ENCODE measurements at places on chromosomes 3 and 15.

GRCh38 chr3:188274249-188274915 lies 120.4 kb downstream of the LPP start:
- DNase-seq, result no peak

GRCh38 chr15:65217526-65218482 lies 6.5 kb upstream of the CILP start:
- DNase-seq, result no peak

DNA sequence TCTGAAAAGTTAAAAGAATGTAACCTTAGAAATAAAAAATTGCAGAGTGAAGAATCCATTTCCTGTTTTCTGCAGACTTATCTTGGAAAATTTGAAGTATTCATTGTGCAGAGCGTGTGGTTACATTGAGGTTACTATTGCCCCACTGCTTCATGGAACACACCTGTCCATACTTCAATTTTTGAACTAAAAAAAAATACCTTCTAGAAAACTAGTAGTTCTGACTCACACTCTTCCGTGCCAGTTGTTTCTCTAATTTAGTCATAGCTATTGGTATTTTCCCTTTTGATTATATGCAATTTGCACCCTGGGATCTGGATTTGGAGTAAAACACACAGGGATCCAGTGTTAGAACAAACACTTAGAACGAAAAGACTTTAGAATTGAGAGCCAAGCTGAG lies 111.8 kb upstream of the LYSMD4 start:
- no peak for DNase-seq

- DNase-seq, result no peak
These were observed 22.0 kb downstream of the C15orf39 start for GRCh38 chr15:75223688-75224087.

Measured in renal pelvis (tissue), 12 donors.